ENCODE measurements at places on chromosomes 5 and 9.

DNA sequence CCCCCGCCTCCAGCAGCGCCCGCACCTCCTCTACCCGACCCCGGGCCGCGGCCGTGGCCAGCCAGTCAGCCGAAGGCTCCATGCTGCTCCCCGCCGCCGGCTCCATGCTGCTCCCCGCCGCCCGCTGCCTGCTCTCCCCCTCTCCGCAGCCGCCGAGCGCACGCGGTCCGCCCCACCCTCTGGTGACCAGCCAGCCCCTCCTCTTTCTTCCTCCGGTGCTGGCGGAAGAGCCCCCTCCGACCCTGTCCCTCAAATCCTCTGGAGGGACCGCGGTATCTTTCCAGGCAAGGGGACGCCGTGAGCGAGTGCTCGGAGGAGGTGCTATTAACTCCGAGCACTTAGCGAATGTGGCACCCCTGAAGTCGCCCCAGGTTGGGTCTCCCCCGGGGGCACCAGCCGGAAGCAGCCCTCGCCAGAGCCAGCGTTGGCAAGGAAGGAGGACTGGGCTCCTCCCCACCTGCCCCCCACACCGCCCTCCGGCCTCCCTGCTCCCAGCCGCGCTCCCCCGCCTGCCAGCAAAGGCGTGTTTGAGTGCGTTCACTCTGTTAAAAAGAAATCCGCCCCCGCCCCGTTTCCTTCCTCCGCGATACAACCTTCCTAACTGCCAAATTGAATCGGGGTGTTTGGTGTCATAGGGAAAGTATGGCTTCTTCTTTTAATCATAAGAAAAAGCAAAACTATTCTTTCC is 19.3 kb downstream of the CDKN2A start:
- DNase-seq, result no peak

- DNase-seq, result no peak
Observed at GRCh38 chr5:116572350-116573278, 2.0 kb downstream of the SEMA6A start.

DNA sequence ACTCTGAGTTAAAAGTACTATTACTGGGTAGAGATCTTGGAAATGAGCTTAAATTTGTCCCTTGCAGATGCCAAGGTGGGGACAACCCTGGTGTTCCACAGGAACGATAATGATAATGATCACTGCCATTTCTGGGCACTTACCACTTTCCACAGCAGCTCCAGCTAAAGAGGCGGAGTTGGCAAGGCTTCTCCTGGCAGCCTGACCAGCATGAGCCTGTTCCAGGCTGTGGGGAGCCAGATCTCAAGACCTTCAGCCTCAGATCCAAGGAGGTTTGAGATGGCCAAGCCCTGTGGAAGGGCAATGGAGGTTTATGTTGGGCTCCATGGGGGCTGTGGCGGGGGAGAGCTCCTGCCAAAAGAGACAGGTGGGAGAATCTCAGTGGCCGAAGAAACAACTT is 244.9 kb upstream of the MVB12B start:
- DNase-seq, result no peak

DNA sequence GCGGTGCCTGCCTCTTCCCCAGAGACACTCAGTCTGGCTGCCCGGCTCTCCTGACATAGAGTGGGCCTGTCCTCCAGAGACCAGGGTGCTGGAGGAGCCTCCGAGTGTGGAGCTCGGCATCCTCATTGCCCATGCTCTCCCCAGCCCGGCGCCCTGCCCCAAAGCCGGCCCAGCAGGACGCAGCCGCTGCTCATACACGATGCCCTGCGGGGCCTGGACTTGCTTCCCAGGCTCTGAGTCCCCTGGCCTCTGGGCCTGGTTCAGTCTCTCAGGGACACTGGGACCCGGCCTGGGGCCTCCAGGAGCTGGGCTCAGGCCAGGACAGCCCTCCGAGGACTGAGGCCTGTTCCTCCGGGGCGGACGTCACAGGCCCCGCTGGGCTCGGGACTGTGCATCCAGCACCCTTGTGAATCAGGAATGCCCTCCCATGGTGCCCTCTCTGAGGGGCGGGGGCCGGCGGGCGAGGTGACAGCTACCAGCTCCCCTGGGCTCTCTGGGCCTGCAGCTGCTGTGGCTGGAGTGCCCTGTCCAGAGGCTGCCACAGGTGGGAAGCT is 23.2 kb downstream of the TPPP start:
- DNase-seq, result no peak

- DNase-seq, result no peak
Observed at GRCh38 chr9:134661299-134661698, 19.7 kb downstream of the COL5A1 start.

- no peak for DNase-seq
Observed at GRCh38 chr5:156479849-156480248, 152.9 kb downstream of the SGCD start.

DNA sequence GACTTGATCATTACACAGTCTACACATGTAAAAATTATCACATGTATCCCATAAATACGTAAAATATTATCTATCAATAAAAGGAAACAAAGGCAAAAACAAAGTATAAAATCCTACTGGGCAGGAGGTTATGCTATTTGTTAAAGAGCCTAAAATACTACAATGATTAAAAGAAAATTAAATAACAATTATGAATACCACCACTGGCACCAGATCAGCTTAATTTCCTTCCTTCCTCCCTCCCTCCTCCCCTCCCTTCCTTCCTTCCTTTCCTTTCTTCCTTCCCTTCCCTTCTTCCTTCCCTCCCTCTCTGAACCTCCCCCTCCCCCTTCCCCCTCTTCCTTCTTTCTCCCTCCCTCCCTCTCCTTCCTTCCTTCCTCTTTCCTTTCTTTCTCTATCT is 127.3 kb downstream of the HOMER1 start:
- no peak for DNase-seq

DNA sequence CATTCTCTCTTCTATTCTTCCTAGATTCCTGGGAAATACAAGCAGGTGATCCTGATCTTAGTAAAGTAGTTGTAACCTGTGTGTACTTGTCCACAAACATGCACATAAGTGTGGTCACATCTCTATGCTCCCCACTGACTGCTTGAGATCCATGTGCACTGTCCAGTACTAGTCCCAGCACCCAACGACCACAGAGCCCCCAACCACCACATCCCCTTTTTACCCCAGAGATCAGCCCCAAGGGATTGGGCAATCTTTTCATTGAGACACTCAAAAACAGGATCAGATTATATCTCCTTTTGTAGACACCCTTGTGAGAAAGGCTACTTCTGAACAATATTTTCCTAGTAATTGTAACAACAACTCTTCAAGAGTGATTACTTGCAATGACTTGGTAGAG is 240.6 kb downstream of the ACTL7B start:
- no peak for DNase-seq

DNA sequence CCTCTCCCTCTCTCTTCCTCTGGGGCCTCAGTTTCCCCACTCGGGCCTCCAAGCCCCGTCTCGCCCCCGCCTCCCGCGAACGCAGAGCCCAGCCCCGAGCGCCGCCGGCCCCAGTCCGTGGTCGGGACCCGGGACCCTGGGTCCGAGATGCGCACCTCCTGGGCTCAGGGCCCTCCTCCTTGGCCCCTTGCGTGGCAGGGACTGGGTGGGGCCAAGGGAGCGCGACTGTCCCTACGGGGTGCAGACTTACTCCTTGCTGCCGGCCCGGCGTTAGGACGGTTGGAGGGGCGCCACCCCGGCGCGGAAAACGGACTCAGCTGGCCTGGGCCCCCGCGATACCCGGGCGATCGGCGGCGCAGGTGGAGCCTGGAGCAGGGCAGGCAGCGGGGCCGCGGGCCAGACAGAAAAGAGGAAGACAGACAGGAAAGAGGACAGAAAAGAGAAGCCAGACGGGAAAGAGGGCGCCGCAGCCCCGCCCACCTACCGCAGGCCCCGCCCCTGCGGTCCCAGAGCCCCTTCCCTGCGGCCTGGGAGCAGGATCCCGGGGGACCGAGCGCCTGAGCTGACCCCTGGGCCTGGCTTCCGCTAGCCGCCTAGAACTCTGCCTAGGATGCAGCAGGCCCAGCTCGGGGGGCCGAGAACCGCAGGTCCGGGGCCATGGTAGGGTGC is at the start of gene GBGT1:
GBGT1 (minus strand) TSS at position 411 of the 669 bp plus-strand sequence. CDS start 1,502 bp downstream, outside the sequence.
- DNase-seq, result no peak

- DNase-seq, result no peak
Observed at GRCh38 chr9:90105773-90106172, 501.0 kb downstream of the GADD45G start.

DNA sequence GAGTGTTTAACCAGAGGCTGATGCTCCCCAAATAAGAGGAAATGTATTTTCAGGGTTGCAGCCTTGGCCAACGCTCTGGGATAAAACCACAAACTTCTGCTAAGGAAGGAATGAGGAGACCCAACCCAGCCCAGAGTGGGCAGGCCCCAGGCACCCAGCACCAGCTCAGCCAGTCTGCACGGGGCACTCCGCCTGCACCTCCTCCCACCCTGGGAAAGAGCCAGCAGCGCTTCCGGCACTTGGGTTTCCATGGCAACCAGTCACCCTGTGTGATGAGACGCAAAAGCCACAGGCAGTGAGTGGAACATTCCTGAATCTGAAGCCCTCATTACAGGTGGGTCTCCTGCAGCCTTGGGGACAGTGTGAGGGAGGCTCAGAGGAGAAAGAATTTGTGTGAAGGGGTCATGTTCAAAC is 85.2 kb upstream of the ZBTB43 start:
- DNase-seq, result no peak

GRCh38 chr5:95959888-95960666 is 1.6 kb downstream of the ELL2 start:
- DNase-seq, result no peak

- DNase-seq, result no peak
Observed at GRCh38 chr9:130933114-130934046, 5.7 kb downstream of the FIBCD1 start.

DNA sequence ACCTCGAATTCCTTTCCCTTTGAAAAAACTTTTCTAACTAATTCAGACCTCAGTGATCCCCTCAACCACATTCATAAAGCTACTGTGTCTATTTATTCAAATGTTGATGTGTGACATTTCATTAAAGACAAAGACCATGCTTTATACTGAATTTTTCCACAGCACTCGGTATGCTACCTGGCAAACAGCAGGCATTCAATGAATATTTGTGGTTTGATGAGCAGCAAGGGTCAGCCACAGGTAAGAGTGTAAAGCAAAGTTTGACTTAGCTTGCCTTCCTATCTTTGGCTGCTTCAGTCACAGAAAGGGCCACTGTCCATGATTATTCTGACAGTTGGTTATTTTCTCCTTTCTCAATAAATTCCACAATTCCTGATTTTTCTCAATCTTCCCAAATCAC is 5.1 kb upstream of the CDC42SE2 start:
- DNase-seq, result no peak

GRCh38 chr5:53397845-53398244 is 82.6 kb upstream of the FST start:
- no peak for DNase-seq

DNA sequence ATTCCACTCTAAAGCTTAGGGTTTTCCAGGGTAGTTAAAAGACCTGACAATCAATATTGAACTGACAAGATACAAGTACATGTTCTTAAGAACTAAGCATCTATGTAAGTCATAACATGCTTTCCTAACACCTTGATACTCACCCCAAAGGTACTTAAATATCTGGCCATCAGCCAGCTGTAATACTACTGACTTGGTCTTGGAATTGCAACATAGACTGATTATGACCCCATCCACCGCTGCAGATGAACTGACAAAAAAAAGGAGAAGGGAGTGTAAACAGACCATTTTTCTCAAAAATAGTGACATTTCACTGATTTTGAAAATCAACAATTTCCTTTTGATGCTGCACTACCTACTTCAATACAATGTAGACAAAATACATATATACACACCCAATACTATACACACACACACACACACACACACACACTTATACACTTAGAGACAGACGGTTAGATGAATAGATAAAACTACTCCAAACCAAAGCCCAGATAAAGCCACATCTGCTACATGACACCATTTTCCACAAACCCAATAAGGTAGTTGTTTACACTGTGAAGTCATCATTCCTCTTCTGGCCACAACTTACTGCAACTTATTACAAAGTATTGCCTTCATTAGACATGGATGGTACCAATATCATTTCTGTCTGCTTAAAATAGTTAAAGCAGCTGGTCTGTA is 30.4 kb downstream of the ELP1 start:
- DNase-seq, result no peak

DNA sequence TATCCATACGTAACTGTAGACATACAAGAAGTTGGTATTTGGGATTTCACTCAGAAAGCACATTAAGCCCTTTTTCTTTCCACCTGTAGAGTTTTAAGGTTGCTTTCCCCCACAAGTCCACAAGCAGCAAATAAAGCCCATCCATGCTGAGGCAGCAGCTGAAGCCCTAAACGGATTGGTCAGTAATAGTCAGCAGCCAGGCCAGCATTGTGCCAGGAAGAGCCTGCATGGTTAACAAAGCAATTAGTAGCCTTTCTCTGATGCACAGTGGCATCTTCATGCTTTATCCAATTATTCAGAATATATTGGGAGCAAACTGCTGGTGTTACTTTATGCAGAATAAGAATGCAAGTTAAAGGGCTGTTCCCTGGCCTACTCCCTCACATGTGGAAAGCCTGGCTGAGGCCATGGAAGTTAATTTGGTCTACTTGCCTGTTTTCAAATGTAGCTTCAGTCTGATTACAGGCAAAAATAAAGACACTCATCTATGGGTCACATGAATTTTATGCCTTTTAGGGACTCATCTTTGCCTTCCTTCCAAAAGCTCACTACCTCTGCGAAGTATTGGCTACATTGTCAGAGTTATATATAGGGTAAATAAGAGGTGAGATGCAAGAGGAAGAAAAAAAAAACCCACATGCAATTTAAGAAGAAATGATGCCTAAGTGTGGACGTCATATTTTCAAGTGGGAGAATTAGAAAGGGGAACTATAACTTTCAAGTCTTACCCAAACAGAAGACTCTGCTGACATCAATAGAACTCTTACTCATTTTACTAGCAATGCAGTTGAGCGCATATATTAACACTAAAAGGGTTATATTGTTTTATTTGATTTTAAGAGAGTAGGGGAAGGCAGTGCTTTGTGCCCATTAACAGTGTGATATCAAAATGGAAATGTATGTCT is 15.9 kb downstream of the EBF1 start:
- no peak for DNase-seq

DNA sequence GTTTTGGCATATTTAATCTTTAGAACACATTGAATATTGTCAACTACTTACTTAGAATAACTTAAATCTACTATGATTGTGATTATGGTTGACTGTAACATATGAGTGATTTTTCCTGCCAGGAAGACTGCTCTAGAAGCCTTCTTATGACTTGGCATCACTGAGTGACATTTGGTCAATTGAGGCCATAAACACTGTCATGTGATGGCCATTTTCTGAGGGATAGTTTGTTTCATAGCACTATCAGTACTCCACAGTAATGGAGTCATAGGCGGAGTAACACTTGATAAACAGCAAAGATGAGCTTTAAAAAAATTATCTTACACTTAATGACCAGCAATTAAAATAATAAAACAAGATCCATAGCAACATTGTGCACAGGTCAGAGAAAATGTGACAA is 31.0 kb downstream of the C9orf40 start:
- no peak for DNase-seq

GRCh38 chr9:79687131-79687447 is 115.3 kb downstream of the TLE4 start:
- DNase-seq, result no peak
